A549 (cell line): ENCODE measurements at places on chromosomes 16 and 17.

GRCh38 chr16:6822041-6822440 lies 510.6 kb upstream of the RBFOX1 start:
- DNase-seq, result no peak

- DNase-seq, result no peak
Observed at GRCh38 chr17:66230922-66231591, 1.8 kb upstream of the APOH start.

DNA sequence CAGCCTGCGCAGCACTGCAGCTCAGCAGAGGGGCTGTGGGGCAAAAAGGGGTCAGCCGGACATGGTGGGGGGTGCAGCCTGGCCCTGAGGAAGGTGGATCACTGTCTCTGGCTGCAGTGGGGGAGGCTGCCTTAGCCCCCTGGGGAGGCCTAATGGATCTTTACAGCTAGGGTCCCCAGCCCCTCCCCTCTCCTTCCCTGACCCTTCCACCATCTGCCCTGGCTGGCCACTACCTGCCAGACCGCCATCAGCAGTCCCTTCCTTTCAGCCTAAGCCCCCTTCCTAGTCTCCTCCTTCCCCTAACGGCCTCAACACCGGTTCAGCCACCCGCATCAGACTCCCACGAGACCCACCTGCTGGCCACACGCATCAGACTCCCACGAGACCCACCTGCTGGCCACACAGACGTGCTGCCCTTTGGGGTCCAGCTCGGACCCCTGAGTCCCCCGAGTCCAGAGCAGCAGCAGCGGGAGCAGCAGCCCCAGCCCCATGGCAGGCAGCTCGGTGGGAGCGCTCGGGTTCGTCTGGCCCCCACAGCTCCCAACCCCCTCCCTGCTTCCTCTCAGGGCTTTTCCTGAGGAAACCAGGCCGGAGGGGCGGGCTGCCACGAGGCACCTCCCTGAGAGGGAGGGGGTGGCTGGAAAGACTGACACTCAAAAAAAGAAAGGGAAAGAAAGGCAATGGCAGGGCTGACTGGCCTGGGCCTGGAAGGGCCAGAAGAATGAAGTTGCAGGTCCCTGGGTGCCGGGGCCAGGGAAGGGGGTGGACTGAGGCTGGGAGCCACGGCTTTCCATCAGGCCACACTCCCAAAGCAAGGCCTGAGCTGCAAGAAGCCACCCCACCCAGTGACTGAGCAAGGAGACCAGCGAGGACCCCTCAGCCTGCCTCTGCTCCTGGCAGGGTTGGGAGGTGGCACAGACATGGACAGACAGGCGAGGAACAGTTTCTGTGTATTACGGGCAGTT lies at the start of gene SCARF1:
TSS of gene SCARF1 (minus strand) at position 526 of the 965 bp plus-strand sequence. CDS start at position 491, 35 bp downstream.
- no peak for DNase-seq

DNA sequence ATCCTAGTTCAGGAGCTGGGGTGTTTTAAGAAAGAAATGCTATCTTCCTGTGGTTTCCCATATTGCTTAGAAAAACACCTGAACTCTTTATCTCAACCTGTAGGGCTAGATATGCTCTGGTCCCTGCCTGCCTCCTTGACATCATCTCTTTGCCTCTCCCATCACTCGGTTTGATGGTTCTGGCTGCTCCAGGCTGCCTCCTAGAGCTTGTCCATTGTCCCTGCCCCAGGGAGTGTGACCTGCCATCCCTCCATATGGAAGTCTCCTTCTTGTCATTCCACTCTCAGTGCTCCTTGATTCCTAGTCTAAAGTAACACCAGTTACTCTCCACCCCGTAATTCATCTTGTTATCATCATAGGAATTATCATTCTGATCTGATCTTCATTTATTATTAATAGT lies 369.0 kb upstream of the EEF2KMT start:
- DNase-seq, result no peak

GRCh38 chr17:45844695-45845375 lies at the start of gene SPPL2C:
Gene SPPL2C (plus strand): TSS chr17:45844881. CDS start chr17:45844907, 26 bp downstream.
- DNase-seq, result no peak

DNA sequence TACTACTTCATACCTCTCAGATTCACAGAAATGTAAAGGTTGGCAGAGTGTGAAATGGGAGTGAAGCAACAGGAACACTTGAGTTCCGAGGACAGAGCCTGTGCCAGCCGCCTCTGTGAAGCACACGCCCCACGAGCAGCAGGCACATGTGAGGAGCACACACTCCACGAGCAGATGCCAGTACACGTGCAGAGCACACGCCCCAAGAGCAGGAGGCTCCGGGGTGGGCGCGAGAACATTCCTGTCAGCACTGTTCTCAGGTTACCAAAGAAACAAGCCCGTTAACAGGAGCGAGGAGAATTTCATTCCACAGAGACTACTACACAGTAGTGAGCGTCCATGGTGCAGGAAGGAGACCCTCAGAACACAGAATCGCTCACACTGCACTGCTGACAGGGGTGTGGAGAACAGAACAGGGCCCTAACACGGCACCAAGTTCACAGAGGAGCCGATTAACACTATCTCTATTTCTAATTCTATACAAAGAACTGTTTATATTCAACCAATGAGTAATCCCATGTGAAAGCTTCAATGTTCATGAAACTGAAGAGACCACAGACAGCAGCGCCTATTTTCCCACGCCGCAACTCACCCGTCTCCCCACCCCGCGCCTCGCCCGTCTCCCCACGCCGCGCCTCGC lies 40.1 kb downstream of the KLHDC4 start:
- DNase-seq, result no peak

- no peak for DNase-seq
Observed at GRCh38 chr17:82531431-82531881, 11.9 kb downstream of the FOXK2 start.
